ENCODE measurements at places on chromosomes 5 and 9. TPM values are rescaled to one million over a fixed set of nuclear protein-coding genes. Genes with fewer than 3 reads are reported as not detected.

The PLAC8L1 gene
- not detected for total RNA-seq

GRCh38 chr5:35129921-35130485 is 82.3 kb upstream of the AGXT2 start:
- H3K27ac ChIP-seq = no peak overlapping the region
- DNase-seq = peak; percentile 66
- H3K27me3 ChIP-seq = no peaks in the 10 kb centered on the region
- H3K4me1 ChIP-seq = no peaks in the 10 kb centered on the region
- no peak overlapping the region for H3K4me3 ChIP-seq

GRCh38 chr9:2545881-2546490 is 75.6 kb upstream of the VLDLR start:
- H3K4me1 ChIP-seq = no peaks in the 10 kb centered on the region
- no peaks in the 10 kb centered on the region for H3K27me3 ChIP-seq
- H3K4me3 ChIP-seq = no peak overlapping the region

The PCDHGA9 gene
- 7.7 TPM for total RNA-seq

- H3K27me3 ChIP-seq = no peaks in the 10 kb centered on the region
- no peaks in the 10 kb centered on the region for H3K36me3 ChIP-seq
- no peak overlapping the region for H3K27ac ChIP-seq
- H3K4me3 ChIP-seq = no peak overlapping the region
- no peaks in the 10 kb centered on the region for H3K4me1 ChIP-seq
Observed at GRCh38 chr5:21834863-21835262, 1018.3 kb downstream of the CDH12 start.

DNA sequence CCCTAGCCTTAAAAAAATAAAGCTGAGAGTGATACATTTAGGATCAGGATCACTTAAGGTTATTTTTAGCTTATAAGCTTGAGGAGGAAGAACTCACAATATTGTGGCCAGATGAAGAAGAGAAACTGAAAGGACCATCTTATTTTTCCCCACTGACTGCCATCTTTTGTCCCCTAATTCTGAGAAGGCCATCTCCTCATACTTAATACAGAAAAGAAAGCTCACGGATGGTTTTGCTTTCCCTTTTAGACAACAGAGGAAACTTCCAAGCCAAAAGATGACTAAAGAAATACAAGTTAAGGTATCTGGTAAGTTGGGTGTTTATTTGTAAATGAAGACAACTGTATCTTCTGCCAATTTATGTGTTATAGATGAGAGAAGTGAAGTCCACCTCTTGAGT is 36.4 kb downstream of the ERAP1 start:
- no peak overlapping the region for H3K4me3 ChIP-seq
- DNase-seq = no peak

The ELAVL2 gene
- 43.1 TPM for total RNA-seq

The EGFL7 gene
- total RNA-seq = 49.3 TPM

The NUP188 gene
- 88.6 TPM for total RNA-seq

DNA sequence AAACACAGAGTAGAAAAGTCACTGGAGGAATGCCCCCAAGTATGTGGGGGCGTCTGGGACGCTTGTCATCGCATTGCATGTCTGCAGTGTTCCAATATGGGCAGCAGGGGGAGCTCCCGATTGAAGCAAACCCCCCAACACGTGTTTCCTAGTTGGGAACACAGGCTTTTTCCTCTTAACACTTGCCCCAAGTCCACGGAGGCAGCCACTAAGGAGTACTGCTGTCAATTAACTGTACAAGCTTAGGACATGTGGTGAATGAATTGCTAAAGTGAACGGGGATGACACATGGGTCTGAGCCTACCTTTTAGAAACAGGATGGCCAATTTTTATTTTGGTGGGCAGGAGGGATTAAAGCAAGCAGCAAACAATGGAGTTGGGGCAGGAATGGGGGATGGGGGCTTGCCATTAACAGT is 2.2 kb downstream of the GABRB2 start:
- H3K4me1 ChIP-seq = no peaks in the 10 kb centered on the region
- no peaks in the 10 kb centered on the region for H3K36me3 ChIP-seq
- no peak overlapping the region for H3K27ac ChIP-seq
- no peak for DNase-seq
- H3K27me3 ChIP-seq = peaks cover 21% of the 10 kb centered on the region
- H3K4me3 ChIP-seq = no peak overlapping the region

DNA sequence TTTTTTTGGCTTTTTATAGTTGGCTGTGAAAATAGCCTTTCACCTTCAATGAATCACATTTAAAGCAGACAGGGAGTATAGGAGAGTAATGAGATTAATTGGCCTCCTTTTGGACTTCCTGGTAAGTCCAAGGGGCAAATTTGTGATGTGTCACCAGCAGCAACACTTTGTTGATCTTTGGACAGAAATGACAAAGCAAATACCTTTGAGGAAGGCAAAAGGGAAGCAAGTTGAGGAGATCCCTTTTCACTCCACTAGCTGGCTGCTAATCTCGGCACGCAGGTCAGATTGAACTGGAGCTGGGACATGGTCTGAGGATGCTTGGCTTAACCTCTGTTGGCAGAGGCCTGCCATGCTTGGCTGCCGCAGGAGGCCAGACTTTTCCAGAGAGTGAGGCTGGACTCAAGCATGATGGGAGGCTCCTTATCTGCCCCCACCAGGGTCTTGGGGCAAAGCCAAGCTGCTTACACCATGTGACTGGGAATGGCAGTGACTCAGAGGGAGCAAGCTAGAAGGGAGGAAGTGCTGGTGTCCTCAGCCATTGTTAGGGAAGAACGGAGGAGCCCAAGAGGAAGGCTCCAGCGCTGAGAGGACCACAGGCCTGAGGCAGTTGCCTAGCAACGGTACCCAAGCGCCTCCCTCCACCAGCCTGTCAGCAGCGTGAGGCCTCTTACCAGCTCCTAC is 174.5 kb upstream of the MAP1B start:
- no peaks in the 10 kb centered on the region for H3K27me3 ChIP-seq
- H3K36me3 ChIP-seq = no peaks in the 10 kb centered on the region
- no peak for DNase-seq
- H3K4me1 ChIP-seq = no peaks in the 10 kb centered on the region
- no peak overlapping the region for H3K4me3 ChIP-seq

DNA sequence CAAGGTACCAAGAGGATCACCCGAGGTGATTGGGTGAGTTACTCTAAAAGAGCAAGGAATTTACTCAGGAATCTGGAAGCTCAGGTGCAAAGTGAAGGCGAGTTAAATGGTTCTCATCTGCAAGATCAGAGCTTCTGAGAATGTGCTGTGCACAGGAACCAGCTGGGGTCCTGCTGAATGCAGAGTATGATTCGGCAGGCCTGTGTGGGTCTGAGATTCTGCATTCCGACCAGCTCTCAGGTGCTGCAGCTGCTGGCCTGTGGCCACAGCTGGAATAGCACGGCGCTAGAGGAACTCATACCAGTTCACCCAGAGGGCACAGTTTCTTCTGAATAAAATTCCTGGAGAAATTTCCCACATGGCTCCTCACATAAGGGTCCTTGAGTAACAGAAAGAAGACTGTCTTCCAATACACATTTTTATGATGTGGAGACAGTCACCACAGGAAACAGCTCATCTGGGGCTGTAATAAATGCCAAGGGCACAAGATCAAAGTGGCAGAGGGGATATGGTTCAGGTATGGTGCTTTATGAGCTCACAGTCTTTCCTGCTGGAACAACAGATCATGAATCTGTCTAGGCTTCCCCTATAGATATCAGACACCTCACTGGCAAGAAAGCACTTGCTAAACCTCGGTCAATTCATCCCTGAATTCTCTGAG is 83.9 kb downstream of the PTPN3 start:
- no peaks in the 10 kb centered on the region for H3K4me1 ChIP-seq
- H3K4me3 ChIP-seq = no peak overlapping the region
- H3K36me3 ChIP-seq = no peaks in the 10 kb centered on the region
- no peaks in the 10 kb centered on the region for H3K27me3 ChIP-seq
- no peak for DNase-seq
- no peak overlapping the region for H3K27ac ChIP-seq

GRCh38 chr9:19623941-19624340 is 164.9 kb downstream of the SLC24A2 start:
- no peaks in the 10 kb centered on the region for H3K36me3 ChIP-seq
- H3K4me3 ChIP-seq = no peak overlapping the region
- no peaks in the 10 kb centered on the region for H3K27me3 ChIP-seq
- H3K4me1 ChIP-seq = no peaks in the 10 kb centered on the region
- DNase-seq = no peak

GRCh38 chr5:77991084-77991483 is 214.9 kb upstream of the TBCA start:
- H3K4me3 ChIP-seq = no peak overlapping the region
- no peaks in the 10 kb centered on the region for H3K4me1 ChIP-seq
- H3K27ac ChIP-seq = no peak overlapping the region
- no peak for DNase-seq

DNA sequence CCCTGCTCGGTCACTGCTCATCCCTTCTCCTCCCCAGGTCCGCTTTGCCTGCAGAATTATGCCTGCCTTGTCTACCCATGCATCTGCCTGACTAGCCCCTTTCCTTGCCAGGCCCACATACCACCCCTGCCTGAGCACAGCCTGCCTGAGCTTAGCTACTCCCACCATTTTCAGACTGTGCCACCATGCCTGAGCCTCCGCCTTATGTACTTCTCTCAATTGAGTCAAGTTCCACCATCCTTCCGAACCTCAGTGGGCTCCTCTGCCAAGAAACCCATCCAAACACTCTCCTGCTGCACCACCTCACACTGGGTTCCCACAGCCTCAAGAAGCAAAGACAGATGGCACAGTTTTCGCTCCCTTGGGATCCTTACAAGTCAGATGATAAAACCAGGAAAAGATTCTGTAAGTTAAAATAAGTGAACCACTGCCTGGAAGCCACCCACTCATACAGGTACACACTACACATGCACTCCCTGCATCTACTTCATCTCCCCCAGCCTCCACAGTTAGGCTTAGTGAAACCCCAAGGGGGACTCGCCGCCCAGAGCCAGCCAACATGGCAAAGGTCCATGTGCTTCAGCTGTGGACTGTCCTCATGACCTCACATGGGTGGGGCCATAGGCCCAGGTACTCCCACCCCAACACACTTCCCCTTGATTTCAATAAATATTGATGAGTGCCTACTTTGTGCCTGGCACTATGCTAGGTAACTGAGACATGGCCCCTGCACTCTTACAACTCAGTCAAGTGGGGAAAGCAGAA is 23.1 kb downstream of the P4HA2 start:
- H3K4me3 ChIP-seq = no peak overlapping the region
- DNase-seq = no peak
- no peaks in the 10 kb centered on the region for H3K4me1 ChIP-seq
- H3K27ac ChIP-seq = no peak overlapping the region

DNA sequence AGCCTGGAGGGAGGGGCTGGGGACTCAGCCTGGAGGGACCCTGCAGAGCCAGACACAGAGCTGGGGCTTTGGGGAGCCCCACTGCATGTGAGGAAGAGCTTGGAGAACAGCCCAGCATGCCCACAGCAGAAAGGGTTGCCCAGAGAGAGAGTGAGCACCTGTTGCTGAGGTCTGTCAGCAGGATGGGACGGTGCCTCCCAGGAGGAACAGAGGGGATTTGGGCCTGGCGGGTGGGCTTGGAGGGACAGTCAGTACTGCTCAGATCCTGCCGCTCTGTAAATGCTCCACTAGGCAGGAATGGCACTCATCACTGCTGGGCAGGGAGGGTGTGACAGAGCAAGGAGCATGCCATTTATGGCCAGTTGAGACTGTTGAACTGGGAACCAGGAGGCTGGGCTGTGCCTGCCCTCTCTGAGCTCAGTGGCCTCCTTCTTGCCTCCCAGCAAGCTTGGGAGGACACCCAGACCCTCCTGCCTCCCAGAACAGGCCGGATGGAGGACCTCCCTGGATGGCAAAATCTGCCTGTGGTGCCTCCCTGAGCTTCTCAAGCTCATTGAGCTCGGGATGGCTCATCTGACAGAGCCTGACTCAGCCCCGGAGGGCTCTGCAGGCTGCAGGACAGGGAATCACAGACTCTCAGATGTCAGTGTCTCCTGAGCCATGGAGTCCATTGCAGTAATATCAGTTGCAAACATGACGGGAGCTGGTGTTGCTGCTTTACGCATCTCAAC is 786 bp upstream of the HRCT1 start:
- peaks cover 46% of the 10 kb centered on the region for H3K4me1 ChIP-seq
- no peak overlapping the region for H3K4me3 ChIP-seq
- no peak for DNase-seq
- no peaks in the 10 kb centered on the region for H3K27me3 ChIP-seq
- no peaks in the 10 kb centered on the region for H3K36me3 ChIP-seq

DNA sequence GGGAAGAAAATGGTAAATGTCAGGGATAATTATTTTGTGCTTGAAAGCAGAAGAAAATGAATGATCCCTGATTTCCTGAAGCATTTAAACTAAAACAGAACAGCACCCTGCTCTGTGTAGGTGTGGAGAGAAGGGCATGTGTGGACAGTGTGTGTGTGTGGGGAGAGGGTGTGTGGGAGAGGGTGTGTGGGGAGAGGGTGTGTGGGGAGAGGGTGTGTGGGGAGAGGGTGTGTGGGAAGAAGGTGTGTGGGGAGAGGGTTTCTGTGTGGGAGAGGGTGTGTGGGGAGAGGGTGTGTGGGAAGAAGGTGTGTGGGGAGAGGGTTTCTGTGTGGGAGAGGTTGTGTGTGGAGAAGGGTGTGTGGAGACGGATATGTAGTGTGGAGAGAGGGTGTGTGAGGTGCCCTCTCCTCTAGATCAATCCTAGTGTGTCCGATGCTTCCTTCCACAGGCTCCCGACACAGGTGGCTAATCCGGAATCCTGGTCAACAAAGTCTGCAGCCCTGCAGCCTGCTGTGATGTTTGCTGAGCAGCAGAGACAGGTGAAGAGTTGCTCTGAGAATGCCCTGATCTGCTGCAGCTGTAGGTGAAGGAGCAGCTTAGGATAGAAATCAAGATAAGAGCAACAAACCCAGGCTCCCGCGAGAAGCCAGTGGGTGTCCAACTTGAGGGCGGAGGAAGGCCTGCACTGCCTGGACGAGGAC is 15.5 kb downstream of the IRX4 start:
- no peak overlapping the region for H3K4me3 ChIP-seq
- H3K27ac ChIP-seq = no peak overlapping the region
- no peak for DNase-seq
- no peaks in the 10 kb centered on the region for H3K27me3 ChIP-seq

GRCh38 chr5:154076240-154076922 is 37.6 kb downstream of the MFAP3 start:
- no peak overlapping the region for H3K27ac ChIP-seq
- no peaks in the 10 kb centered on the region for H3K36me3 ChIP-seq
- no peak for DNase-seq
- H3K4me3 ChIP-seq = no peak overlapping the region
- H3K4me1 ChIP-seq = no peaks in the 10 kb centered on the region

GRCh38 chr5:86671536-86671935 is 53.8 kb downstream of the COX7C start:
- no peaks in the 10 kb centered on the region for H3K27me3 ChIP-seq
- H3K27ac ChIP-seq = no peak overlapping the region
- no peaks in the 10 kb centered on the region for H3K36me3 ChIP-seq
- H3K4me1 ChIP-seq = no peaks in the 10 kb centered on the region
- DNase-seq = no peak

All from prostate gland (tissue), 2 donors.